ENCODE measurements at places on chromosomes 4 and X.

- DNase-seq: no peak
These were observed 180.8 kb downstream of the VEGFC start for GRCh38 chr4:176611951-176612350.

DNA sequence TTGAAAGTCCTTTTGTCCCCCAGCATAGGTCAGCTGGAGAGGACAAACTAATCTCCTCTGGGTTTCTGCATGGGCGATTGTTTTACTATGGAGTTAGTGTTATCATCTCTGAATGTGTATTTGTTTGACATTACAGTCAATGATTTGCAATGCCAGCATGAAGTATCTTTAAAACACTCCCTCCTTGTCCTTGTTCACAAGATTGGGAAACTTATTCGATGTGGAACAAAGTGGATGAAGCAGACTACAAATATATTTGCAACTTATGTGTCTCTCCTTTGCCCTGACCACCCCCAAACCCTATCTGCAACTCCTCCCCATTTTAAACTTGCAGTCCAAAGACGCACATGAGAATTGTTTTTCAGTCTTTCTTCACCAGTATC is 1.5 kb upstream of the PITX2 start:
- DNase-seq: no peak

GRCh38 chr4:156946516-156947424 is 24.8 kb downstream of the PDGFC start:
- no peak for DNase-seq

GRCh38 chr4:12471193-12471592 is 1012.9 kb downstream of the RAB28 start:
- no peak for DNase-seq

- DNase-seq: no peak
These were observed 721 bp downstream of the FAM184B start for GRCh38 chr4:17780501-17781299.

GRCh38 chrX:39541881-39542280 is 555.9 kb downstream of the BCOR start:
- DNase-seq: no peak

DNA sequence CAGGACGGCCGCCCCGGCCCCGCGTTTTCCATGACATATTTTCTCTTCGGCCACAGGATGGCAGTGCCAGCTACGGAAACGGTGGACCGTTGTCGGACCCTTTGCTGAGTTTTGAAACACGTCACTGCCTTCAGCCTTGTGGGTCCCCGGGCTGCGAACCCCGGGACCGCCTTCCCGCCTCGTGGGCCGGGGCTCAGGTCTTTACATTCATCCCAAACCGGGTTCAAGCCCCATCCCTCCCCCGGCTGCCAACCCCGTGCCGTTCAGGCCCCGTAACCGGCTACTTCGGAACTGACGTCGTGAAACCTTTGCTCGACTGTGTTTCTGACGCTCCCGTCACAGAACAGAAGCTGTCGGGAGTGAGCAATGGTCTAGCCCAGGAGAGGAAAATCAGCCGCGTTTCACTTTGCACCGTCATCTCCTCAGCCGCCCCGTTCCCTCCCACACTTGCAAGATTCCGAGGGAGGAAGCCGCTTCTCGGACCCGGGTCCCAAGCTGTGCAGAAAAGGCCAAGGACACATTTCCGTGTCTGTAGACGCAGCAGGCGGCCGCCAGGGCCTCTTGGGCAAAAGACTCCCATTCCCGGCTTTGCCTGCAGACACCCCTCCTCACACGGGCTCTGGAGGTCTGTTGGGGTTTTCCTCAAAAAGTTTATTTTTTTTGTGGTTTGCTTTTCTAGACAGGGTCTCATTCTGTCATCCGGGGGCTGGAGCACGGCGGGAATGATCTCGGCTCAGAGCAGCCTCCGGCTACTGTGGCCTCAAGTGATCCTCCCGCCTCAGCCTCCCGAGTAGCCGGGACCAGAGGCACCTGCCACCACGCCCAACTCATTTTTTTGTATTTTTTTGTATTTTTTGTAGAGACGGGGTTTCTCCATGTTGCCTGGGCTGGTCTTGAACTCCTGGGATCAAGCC is 41.4 kb upstream of the PPP2R3B start:
- DNase-seq: peak; percentile 29

GRCh38 chr4:168632301-168632725 is 135.5 kb downstream of the PALLD start:
- DNase-seq: no peak

DNA sequence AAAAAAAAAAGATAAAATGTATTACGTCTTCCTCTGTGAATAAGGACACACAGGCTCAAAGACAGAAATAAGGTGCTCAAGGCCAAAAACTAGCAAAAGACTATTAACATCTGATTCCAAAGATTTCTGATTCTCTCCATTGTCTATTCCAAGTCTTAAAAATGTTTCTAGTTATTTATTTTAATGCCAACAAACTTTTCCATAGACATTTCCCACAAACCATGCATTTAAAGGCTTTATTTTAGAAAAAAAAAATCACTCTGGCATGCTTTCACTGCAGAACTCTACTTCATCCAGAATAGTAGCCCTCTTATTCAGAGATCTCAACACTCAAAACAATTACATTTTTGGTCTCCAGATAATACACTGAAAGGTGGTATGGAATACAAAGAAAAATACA is 545.0 kb upstream of the TENM3 start:
- no peak for DNase-seq

- peak; percentile 19 for DNase-seq
These were observed 658.5 kb downstream of the DACH2 start for GRCh38 chrX:86806786-86807185.

GRCh38 chr4:72966652-72967051 is 102.9 kb downstream of the COX18 start:
- DNase-seq: peak; percentile 15

- DNase-seq: no peak
These were observed 32.4 kb downstream of the CLDN22 start for GRCh38 chr4:183287677-183288076.

DNA sequence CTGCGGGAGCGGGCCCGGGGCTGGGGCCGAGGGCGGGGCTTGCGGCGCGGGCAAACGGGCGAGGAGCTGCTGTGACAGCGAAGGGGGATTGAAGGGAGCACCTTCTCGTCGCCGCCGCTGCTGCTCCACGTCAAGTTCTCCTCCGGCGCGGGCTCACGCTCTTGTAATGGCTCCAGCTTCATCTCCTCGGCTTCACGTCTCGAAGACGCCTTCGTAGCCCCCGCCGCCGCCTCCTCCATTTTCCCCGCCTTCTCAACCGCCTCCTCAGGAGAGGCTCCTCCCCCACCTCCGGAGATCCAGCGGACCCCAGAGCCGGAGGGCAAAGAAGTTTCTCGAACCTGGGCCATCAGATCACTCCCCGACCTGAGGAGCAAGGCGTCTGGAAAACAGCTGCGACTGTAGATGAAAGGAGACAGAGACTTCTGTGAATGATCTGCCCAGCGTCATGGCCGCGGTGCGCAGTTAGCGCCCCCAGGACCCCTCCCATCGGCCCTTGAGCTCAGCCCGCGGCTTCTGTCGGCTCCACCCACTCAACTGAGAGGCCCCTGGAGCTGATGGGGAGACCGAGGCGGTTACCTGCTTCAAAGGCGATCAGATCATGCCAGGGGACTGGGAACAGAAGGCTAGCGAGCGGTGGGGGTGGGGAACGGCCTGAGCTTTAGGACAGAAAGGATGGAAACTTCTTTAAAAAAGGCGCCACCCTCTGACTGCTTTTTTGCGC is 895 bp downstream of the USP51 start:
- peak; percentile 61 for DNase-seq

DNA sequence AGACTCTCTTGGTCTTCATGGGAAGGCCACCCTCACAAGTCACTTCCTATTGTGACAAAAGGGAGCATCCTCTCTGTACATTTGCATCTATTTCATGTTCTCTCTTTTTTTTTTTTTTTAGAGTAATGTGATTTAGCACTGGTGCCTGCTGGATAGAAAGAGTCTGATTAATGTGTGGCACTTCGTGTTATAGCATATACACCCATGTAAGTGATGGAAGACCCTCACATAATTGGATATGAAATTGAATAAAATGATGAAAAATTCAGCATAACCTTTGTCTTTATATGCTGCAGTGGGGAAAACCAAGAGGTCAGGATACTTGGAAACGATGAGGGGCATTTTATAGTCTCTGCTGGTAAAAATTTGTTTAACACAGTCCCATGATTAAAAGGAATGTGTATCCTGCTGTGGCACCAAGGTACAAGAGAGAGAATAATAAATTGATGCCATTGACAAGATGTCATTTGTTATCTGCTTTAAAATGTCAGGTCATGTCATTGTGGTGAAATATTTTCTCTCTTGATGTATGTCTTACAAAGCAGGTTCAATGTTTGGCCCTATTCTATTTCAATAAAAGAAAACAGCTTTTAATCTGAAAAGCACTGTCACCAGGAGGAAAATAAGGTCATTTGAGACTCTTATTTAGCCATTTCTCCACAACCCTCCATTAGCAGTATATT is 1115.4 kb downstream of the STPG2 start:
- DNase-seq: no peak

DNA sequence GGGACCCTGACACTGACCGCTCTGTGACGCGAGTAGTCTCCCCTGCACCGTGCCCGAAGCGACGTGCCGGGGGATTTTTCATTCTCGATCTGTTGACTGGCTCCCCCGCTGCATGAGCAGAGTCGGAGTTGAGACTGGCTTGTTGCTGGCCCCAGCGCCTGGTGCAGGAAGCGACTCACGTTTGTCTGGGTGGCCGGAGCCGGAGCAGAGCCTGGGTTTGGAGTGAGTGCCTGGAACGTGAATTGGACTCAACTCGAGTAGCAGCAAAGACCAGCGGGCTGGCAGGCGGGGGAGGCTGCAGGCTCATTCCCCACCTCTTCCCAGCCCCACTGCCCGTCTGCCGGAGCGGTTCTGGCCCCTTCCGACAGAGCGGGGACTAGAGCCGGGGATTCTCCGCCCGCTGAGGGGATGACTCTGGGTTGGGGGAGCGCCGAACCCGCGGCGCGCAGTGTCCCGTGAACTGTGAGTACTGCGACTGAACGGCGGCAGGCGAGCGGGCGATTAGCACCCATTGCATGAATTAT is 554 bp downstream of the PCDH7 start:
- DNase-seq: no peak

DNA sequence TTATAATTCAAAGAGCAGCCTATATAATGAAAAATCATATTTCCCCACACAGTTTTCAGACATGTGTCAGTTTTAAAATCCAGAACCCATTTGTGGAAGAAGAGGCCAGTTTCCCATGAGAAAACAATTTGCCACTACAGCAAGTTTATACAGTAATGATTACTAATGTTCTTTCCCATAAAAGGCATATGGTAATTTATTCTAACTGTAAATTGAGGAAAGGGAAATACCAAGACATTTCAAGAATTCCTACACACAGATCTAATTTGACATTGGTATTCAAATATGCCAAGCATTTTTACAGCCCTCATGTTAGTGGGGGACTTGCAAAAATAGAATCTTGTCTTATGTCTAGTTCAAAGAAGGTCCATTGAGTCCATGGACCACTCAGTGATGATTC is 1368.6 kb downstream of the FSTL5 start:
- no peak for DNase-seq

DNA sequence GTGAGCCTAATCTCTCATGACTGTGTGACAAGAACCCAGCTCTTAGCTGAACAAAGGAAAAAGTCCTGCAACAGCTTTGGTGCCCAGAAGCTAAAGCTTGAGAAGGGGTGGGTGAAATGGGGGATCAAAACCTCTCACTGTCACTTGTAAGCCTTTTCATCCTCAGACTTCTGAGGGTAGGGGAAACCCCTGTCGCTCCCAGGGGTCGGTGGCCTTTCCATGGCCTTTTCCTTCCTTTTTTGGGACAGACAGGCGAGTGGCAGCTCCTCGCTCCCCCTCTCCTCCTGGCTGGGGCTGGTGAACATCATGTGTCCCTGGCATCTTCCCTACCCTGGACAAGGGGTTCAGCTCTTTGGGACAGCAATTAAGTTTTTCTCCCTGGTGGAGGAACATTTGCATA is 78.2 kb downstream of the FAM47A start:
- DNase-seq: no peak

DNA sequence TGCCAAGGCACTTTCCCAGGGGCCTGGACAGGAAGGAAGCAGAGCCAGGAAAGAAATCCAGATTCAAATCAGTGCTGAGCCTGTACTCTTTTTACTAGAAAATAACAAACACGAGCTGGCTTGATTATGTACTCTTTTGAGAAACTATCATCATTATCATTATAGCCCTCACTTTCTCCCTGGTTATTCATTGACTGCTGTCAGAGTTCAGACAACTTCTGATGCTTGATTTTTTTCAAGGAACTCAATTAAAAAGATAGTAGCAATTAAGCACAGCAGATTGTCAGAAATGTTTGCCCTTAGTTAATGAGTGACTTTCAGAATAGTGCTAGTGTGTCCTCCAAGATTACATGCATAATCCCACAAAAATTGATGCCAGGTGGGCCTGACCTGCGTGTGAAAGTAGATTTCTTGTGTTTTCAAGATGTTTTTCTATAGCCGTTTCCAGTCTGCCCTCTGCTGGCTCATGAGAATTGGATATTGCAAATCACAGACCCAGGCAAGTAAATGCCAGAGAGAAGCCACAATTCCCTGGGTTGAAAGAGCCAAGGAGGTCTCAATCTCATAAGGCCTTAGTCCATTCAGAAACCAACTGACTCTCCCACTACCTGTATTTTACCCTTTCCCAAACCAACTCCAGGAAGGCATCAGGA is 14.3 kb upstream of the PNPLA4 start:
- no peak for DNase-seq

- no peak for DNase-seq
These were observed 155.5 kb upstream of the MXRA5 start for GRCh38 chrX:3501833-3502535.

DNA sequence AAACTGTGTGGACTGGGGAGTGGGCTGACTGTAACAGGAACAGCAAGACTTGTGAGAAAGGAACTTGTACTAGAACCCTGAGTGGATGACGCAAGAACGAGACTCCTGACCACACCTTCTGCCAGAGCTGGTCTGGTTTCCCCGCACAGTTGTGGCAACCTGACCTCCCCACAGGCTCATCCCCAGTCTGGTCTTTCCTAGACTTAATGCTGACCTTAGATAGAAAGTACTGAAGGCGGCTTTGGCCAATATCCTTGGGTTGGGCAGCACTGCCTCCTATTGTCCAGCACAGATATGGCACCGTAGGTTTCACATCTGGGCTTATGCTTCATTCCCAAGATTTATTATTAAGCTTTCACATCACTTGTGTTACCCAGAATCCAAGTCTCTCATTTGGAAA is 137.8 kb upstream of the FRG1 start:
- no peak for DNase-seq

GRCh38 chr4:81595287-81595686 is 123.6 kb upstream of the RASGEF1B start:
- DNase-seq: no peak

GRCh38 chr4:11393551-11393950 is 35.1 kb downstream of the HS3ST1 start:
- DNase-seq: no peak

GRCh38 chr4:8760561-8760960 is 111.1 kb downstream of the HMX1 start:
- no peak for DNase-seq

GRCh38 chrX:46573892-46574773 is 568 bp downstream of the CHST7 start:
- peak; percentile 67 for DNase-seq

- DNase-seq: no peak
These were observed 21.4 kb downstream of the CT47C1 start for GRCh38 chrX:119093991-119094735.

- DNase-seq: no peak
These were observed 156.6 kb downstream of the ANKRD50 start for GRCh38 chr4:124555959-124556358.

All from activated CD4-positive, alpha-beta T cell treated with anti-CD3 and anti-CD28 coated beads, Interleukin-10, Interleukin-2, amounts not matched to agents 100 ng/mL and 50 ng/mL, durations not matched to agents 16 hours and 8 hours (primary cell).